AG08396 (cell line): ENCODE measurements at places on chromosomes 11 and 22.

- DNase-seq = no peak
These were observed 4.5 kb downstream of the SLC37A4 start for GRCh38 chr11:119025978-119026766.

DNA sequence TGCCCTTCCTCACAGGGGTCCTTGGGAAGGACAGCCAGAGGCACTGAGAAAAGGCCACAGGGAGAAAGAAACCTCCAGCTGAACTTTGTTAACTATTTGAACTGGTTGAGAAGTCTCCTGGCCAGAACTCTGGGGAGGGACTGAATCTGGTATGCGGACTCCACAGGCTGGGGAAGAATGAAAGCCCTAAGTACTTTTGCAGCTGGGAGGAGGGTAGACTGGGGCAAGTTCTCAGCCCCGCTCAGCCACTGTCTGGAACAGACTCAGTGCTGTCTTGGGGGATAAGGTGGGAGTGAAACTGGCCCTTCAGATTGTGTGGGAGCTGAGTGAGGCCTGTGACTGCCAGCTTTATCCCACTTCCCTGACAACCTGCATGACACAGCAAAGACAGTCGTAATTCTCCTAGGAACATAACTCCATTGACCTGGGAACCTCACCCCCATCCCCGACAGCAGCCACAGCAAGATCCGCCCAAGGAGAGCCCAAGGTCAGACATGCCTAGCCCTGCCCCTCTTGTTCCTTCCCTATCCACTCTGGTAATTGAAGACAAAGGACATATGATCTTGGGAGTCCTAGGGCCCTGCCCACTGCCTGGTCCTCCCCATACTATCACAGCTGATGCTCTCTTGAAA is 475.1 kb upstream of the CNTN5 start:
- no peak for DNase-seq

DNA sequence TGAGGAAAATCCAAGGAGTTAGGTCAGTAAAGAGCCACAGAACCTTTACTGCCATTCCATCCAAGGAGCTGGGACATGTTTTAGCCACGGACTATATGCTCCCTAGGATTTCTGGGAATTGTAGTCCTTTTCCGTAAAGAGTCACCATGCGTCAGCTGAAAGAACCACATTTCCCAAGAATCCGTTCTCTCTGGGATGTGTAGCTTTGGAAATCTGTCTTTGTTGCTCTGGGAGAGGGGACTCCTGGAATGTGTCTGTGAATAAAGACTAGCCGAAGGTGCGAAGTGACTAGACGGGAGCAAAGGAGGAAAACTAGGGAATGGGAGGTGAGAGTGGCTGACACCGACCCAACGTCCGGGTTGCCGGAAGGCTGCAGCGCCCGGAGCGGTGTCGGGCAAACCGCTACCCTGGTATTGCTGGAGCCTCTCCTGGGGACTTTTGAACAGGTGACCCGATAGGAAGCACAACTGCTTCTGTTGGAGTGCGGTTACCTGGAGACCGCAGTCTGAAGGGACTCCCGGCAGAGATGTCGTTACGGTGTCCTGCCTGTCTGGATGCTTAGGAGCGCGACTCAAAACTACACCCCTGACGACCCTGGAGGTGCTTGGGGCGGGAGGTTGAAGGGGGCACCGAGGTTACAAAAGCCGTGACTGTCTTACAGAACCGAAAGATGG is at the start of gene IFTAP:
Gene IFTAP, plus strand, starts transcription at position 187 of the 674 bp plus-strand sequence. CDS start 15,602 bp downstream, outside the sequence.
- peak; percentile 81 for DNase-seq

- DNase-seq = no peak
These were observed 2.7 kb upstream of the GRAMD1B start for GRCh38 chr11:123427405-123427804.

- DNase-seq = no peak
These were observed 92.1 kb downstream of the CSNK2A3 start for GRCh38 chr11:11260903-11261302.

GRCh38 chr11:118318124-118318523 is 13.6 kb downstream of the CD3E start:
- no peak for DNase-seq

GRCh38 chr11:70725278-70725677 is 326.9 kb downstream of the CTTN start:
- no peak for DNase-seq

DNA sequence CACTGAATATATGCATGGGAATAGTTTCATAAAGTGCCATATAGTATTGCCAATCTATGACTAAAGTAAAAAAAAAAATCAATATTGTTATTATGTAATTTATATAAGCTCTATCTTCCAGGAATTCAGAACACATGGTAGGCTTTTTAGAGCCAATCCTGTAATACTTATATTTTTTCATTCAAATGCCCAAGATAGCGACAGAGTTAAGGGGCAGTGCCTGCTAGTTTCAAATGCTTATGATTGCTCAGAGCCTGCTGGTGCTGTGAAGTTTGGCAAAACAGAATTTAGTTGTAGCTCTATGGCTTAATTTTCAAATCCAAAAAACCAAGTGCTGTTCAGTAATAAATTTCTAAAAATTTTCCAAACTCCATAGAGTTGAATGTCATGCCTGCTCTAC is 39.0 kb upstream of the BLID start:
- DNase-seq = no peak

DNA sequence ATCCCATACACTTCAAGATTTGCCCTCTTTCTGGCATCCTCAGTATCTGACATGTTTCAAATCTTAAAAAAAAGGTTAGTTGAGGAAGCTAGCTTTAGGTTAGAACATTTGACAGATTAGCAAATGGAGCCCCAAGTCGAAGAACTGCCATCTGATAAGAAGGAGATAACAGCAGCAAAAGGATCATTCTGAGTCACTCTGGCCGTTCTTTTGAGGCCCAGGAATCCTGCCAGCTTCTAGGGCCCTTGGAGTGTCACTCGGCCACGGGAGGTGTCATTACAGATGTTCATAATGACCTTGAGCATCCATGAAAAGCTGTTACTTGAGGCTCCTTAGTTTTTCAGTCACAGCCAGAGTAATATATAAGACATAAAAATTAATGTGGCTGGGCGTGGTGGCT is 132.1 kb upstream of the RASSF10 start:
- DNase-seq = no peak

DNA sequence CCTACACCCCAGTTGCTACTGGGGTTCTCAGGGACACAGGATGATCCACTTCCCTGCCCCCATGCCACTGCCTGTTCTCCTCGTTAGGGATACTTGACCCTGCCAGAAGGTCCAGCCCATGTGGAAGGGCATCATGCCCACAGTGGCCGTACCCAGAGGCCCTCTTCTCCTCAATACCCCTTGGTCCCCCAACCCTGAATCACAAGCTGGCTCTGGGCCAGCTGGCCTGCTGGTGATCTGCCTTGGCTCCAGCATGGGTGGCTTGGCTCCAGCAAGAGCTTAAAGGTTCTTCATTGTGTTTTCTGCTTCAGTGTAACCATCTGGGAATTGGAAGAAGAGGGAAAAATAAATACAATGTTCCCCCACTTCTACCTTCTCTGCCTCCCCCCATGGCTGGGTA is 11.1 kb upstream of the TPBGL start:
- no peak for DNase-seq
